ENCODE measurements at places on chromosomes 3 and 15.
A peak's percentile ranks its signal among the peaks of the same experiment; 100 is the strongest.

- DNase-seq, result peak; percentile 5
Observed at GRCh38 chr3:132432639-132433038, 15.3 kb downstream of the DNAJC13 start.

DNA sequence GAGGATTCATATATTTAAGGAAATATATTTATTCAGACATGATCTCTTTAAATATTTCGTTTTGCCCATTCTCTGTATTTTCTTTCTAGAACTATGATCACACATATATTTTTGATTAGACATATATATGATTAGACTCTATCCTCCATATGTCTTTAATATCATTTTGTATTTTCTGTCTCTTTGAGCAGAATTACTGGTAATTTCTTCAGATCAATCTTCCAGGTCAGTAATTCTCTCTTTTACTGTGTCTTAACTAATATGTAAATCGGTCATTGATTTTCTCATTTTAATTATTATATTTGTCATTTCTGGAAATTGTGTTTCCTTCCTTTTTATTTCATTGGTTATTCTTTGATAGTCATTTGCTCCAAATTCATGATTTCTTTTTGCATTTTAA is 586.2 kb downstream of the NR2F2 start:
- DNase-seq, result no peak

- DNase-seq, result no peak
Observed at GRCh38 chr15:73885954-73886700, 12.8 kb downstream of the TBC1D21 start.

- DNase-seq, result no peak
Observed at GRCh38 chr3:57948080-57948671, 60.0 kb upstream of the FLNB start.

DNA sequence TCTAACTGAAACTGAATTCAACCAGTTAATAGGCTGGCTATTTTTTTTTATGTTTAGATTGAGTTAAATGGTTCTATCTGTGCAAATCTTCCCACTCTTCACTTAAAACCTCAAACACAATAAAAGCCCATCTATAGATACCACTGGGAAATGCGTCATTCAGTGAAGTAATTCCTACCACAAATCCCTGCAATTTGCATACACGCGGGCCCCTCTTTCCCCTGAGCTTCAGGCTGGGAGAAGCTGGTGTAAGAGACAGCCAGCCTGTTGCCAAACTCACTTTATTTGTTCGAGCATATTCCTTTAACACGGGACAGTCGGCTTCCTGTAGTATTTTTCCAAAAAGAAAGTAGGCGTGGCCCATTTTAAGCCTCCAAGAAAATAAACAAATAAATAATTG is 26.0 kb upstream of the MCTP2 start:
- DNase-seq, result no peak
